ENCODE measurements at places on chromosomes 3 and 15. TPM values are rescaled to one million over a fixed set of nuclear protein-coding genes. Genes with fewer than 3 reads are reported as not detected.

DNA sequence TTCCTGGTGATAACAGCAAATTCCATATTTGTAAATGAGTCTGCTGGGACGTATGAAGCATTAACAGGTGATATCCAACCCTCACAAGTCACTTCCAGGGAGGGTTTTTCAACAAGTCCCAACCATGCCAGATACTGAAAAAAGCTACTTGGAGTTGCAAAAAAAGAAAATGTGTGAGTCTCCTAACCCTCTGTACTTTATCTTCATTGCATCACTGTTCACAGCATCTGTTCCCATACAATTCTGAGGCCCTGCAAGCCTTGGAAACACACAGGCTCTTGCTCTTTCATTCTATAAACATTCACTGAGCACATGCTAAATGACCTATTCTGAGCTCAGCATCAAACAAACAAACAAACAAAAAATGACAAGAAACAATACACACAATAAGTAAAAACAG lies 120.8 kb downstream of the RFTN1 start:
- DNase-seq: no peak

The CELSR3 gene
- total RNA-seq: 7.8 TPM

The AP3B2 gene
- total RNA-seq: 0.07 TPM

DNA sequence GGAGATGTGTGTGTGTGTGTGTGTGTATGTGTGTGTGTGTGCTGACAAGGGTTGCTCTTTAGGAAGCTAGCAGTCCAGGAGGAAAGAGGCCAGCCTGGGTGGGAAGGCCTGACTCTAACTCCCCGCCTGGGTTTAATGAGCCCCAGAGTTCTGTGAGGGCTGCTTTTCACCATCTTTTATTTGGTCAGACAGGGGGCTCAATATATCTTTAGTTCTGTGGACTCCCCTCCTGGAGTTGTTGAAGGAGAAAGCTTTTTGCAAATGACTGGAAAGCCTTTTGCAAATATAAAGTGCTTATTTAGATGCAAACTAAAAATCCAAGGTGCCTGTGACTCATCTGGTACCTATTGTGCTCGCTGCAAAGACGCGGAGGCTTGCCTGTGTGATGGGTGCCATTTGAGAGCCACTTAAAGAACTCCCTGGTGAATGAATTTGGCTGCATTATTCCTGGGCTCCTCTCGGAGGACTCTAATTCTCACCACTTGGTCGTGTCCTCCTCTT lies 24.5 kb downstream of the DRD3 start:
- no peak for DNase-seq

The ZNF385D gene
- not detected for total RNA-seq

DNA sequence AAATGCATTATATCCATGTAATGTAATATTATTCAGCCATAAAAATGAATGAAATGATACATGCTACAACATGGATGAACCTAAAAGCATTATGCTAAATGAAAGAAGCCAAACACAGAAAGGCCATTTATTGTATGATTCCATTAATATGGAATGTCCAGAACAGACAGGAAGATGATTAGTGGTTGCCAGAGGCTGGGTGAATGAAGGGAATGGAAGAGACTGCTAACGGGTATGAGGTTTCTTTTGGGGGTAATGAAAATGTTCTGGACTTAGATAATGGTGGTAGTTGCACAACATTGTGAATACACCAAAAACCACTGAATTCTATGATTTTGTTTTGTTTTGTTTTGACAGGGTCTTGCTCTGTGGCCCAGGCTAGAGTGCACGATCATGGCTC lies 61.6 kb upstream of the MAP4 start:
- no peak for DNase-seq

- no peak for DNase-seq
Measured at GRCh38 chr3:98565843-98566242, 27.6 kb downstream of the CPOX start.

GRCh38 chr3:101279162-101279561 lies 41.2 kb downstream of the IMPG2 start:
- DNase-seq: no peak

DNA sequence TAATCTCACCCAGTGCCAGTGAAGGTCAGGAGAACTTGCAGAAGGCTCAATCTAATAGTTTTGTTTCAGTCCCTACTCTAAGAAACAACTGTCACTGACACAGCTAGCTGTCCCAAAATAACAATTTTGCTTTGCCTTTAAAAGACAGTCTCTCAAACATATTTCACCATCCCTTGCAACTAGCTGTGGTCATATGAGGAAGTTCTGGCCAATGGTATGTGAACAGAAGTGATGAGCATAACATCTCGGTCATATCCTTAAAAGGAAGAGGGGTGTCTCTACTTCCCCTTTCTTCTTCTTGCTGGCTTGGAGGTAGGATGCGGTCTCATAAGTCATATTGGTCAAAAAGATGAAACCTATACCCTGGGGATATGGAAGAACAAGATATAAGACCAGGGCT lies 198.1 kb downstream of the NEK10 start:
- no peak for DNase-seq

- no peak for DNase-seq
Measured at GRCh38 chr3:152213203-152213602, 55.5 kb upstream of the MBNL1 start.

The MAP6D1 gene
- total RNA-seq: 5.3 TPM

DNA sequence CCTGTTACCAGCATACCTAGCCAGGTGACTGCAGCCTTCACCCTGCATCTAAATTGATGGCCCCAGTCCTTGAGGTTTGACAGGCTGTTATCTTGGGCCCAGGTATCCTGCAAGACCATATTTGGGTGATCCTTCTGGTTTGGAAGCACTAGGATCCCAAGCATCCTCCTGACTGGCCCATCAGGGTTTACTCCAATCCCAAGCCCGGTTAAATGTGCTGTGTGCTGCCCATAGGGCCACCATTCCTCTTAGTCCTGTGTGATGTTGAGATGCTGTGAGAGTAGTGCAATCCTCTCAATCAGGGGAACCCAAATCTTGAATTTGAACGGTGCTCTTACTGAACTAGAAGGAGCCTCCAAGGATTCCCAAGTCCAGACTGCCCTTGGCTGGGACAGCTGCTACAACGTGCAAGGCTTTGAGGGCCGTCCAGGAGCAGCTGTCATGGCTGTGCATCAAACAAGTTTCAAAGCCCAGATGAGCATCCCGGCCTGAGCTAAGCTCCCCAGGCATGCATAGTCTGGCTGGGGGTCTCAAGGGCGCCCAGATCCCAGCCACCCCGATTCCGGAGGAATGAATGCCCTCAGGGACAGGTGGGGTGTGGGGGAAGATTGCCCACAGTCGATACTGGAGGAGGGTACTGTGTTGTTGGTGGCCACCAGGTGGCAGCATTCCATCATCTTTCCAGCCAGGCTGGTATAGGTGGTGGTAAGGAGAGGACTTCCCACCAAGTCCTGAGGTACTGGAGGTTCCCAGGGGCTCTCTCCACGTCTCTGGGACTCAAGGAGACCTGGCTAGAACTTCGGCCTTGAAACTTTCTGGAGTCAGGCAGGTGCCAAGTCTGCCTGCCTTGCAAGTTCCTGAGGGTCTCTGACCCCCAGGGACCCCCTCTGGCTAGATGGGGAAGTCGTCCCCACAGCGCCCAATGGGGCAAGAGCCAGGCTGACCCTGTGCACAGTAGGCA lies 32.6 kb downstream of the RBM5 start:
- DNase-seq: peak; percentile 56

DNA sequence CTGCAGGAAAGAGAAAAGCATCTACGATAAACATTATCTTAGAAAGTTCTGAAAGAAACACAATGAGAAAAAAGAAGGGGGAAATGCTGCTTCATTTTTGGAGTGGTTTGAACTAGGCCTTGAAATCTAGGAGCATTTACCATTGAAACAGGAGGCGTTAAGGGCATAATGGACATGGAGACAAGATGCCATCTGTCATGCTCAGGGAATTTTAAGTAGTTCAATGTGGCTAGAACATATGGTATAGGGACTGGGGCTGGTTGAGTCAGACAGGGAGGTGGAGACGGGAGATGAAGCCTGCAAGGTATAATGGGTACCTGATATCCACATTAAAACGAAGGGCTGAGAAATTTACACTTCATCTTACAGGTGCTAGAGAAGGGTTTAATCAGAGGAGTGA lies 10.4 kb upstream of the PLAAT1 start:
- no peak for DNase-seq

GRCh38 chr3:148211725-148212124 lies 486.0 kb upstream of the AGTR1 start:
- DNase-seq: peak; percentile 12

DNA sequence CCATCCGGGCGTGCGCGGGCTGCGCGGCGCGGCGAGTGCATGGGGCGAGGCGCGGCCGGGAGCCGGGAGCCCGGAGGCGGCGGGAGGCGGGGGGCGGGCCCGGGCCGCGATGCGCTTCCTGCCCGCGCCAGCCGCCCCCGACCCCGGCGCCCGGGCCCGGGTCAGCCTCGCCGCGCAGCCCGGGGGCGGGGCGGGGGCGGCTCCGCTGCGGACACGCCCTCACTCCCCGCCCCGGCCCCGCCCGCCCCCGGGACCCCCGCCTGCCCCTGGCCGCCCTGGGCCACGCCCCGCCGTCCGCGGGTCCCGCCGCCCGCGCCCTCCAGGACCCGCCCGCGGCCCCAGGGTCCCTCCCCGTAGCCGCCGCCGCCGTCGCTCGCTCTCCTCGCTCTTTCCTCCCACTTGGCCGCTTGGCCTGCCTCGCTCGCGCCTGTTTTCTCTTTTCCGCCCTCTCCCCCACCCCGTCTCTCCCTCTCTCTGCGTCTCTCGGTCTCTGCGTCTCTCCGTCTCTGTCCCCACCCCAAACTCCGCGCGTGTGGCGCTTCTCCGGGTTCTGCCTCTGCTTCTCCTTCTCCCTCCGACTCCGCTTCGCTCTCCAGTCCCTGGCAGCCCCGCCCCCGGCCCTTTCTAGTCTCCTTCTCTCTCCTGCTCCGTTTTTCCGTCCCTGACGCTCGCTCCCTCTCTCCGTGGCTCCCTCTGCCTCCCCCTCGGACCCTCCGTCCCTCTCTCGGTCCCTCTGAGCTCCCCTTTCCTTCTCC lies at the start of gene PLXND1:
Gene PLXND1, minus strand, starts transcription at position 41 of the 755 bp plus-strand sequence. Its CDS starts 37 bp downstream, at position 4.
- no peak for DNase-seq

The PTH1R gene
- total RNA-seq: 0.32 TPM

- DNase-seq: no peak
Measured at GRCh38 chr15:26073430-26074333, 210.6 kb upstream of the ATP10A start.

The ATP6V1A gene
- total RNA-seq: 54.7 TPM

The CPA3 gene
- not detected for total RNA-seq

DNA sequence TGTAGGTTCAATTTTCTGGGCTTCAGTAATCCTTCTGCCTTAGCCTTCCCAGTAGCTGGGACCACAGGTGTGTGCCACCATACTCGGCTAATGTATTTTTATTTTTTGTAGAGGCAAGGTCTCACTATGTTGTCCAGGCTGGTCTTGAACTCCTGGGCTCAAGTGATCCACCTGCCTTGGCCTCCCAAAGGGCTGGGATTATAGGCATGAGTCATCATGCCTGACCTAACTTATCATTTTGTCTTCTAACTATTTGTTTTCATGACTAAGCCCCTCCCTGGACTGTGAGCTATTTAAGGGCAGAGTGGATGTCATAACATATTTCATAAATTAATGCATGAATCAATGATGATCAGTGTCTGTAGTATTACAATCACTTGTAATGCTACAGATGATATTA lies 56.1 kb upstream of the PIAS1 start:
- DNase-seq: no peak

The TMEM212 gene
- not detected for total RNA-seq

DNA sequence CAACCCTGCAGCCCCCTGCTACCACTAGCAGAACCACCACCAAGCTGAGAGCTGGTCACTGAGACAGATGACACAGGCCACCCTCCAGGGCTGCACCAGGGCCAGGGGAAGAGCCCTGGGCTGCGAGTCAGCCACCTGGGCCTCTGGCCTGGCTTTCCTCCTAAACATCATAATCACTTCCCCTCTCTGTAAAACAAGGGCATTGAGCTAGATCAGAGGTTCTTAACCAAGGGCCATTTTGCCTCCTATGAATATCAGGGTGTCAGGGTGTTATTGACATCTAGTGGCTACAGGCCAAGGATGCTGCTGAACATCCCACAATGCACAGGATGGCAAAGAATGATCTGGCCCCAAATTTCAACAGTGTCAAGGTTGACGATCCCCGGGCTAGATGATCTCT lies 25.2 kb downstream of the TLE3 start:
- DNase-seq: no peak

The NSMCE3 gene
- 5.7 TPM for total RNA-seq

The TMEM108 gene
- not detected for total RNA-seq

GRCh38 chr15:74631087-74631385 lies 15.4 kb downstream of the CLK3 start:
- DNase-seq: no peak

The ANKRD63 gene
- total RNA-seq: 0.89 TPM

The CELF6 gene
- total RNA-seq: 0.52 TPM

The CEMIP gene
- 3.5 TPM for total RNA-seq

The ATG7 gene
- 29.3 TPM for total RNA-seq

The ACTC1 gene
- total RNA-seq: not detected

GRCh38 chr3:178063461-178063860 lies 472.8 kb upstream of the KCNMB2 start:
- no peak for DNase-seq

GRCh38 chr15:41573396-41573795 lies 14.4 kb downstream of the TYRO3 start:
- DNase-seq: no peak

DNA sequence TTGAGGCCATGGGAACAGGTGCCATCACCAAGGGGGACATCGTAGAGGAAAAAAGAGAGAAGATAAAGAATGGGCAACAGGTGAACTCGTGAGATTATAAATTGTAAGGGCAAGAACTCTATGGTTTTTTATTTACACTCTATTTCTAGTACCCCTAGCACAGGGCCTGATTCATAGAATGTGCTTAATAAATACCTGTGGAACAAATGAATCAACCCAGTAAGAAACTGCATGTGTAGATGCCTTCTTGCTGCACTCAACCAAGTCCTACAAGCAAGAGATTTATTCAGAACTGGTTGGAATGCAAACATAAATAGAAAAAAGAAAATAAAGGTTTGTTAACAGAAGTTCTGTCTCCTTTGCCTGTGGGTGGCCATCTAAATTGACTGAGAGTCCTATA lies 18.7 kb upstream of the KPNA1 start:
- DNase-seq: no peak

DNA sequence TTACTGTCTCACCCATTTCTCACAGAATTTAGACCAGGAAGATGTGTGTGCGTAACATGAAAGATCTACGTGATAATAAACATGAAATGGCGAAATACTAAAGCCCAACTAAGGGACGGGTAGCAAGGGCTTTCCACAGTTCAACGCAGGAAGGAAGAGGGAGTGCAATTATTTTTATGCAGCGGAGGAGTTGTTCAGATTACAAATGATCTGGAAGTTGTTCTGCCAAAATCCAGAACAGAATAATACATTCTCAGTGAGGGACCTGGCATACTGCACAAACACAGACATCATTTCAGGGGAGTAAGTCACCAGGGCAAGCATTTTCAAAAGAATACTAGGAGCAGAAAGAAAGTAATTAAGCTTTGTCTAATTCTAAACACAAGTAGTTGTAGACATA lies 133.6 kb upstream of the RAP2B start:
- DNase-seq: no peak
